NCI-H446 treated with DMSO at 0.1 percent for 48 hours (cell line): ENCODE measurements at places on chromosomes 2 and 18.

GRCh38 chr2:26317377-26318105, 28.4 kb upstream of the SELENOI start:
- peak; percentile 41 for DNase-seq

- peak; percentile 40 for DNase-seq
Measured at GRCh38 chr18:8835521-8835953, 130.2 kb downstream of the MTCL1 start.

- no peak for DNase-seq
Measured at GRCh38 chr2:191280834-191281756, 35.9 kb downstream of the MYO1B start.

- DNase-seq, result no peak
Measured at GRCh38 chr2:120867290-120868241, 131.9 kb downstream of the GLI2 start.

GRCh38 chr2:155178921-155179320, 480.4 kb downstream of the KCNJ3 start:
- DNase-seq, result no peak

GRCh38 chr2:34012715-34013302, 413.7 kb upstream of the FAM98A start:
- no peak for DNase-seq

GRCh38 chr2:113084249-113085000, 16.7 kb downstream of the IL1F10 start:
- no peak for DNase-seq
